ENCODE measurements at places on chromosomes 2 and 18.

DNA sequence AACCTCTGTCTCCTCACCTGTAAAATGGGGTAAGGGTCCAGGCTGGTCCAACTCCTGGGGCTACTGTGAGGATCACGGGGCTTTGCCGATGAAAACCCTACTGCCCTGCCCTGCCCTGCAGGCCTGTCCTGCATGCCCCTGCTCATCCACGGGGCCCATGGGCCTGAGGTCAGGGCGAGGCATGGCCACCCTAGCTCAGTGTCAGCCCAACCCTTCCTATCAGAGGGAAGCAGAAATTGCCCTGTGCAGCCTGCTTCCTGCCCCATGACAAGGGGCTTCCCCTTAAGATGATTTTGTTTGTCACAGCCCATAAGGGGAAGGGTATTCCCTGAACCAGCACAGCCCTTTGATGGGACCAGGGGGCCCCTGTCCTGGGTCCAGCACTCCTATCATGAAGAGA lies 353.6 kb upstream of the ID2 start:
- DNase-seq = no peak

DNA sequence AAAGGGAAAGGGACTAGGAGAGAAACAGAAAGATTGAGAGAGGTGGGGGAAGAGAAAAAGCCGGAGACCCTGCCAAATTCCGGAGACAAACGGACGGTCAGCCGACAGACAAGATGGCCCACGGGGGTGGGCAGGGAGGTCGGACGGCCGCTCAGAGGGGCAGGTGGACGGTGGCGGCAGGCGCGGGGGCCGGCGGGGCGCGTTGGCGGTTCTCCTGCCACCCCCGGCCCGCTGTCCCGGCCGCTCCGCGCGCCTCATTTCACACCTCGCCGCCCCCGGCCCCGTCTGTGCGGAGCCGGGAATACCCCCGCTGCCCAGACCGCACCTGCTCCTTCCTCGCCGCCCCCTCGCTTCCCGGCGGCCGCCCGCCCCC lies 935 bp downstream of the SLC30A3 start:
- no peak for DNase-seq

DNA sequence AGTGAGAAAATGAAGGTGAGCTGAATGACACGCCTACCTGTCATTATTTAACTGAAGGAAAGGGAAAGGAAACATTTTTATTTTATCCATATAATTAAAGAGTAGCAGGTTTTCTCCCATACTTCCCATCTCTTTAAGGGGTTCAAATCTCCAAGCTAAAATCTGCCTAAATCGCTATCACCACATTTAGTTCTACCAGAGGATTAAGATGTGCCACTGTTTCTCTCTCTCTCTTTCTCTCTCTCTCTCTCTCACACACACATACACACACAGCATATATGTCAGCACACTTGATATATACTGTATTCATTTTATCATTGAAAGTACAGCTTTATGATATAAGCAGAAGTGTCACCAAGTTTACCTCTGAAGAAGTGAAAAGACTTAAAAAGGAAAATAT lies 3.1 kb downstream of the WIPF1 start:
- no peak for DNase-seq

- DNase-seq = no peak
Observed at GRCh38 chr2:54666634-54667265, 56.7 kb upstream of the EML6 start.

GRCh38 chr2:118000041-118000440 lies 13.8 kb downstream of the CCDC93 start:
- DNase-seq = no peak

DNA sequence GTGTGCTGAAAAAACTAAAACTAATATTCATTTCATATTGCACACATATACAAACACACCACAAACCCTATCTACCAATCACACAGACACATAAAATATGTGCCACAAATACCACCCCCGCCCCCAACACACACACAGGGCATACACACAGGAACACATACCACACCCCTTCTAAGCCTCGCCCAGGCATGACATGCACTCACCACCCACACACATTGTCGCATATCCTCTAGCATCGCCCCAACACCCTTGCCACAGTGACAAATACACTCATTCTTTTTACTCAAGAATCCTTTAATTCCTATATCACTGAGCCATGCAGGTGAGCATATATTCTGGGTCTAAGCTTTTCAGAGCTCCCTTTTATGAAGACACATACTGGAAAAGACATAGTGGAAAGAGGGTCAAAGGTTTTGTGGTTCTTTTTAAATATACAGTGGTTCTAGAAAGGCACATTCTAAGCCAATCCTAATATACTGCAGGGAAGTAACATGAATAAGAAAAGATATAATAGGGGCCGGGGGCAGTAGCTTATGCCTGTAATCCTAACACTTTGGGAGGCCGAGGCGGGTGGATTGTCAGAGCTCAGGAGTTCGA lies 24.5 kb upstream of the LCLAT1 start:
- peak; percentile 37 for DNase-seq

- DNase-seq = no peak
Observed at GRCh38 chr18:6571239-6571602, 156.5 kb upstream of the L3MBTL4 start.

GRCh38 chr2:145356056-145356455 lies 836.1 kb upstream of the ZEB2 start:
- no peak for DNase-seq

GRCh38 chr2:47531378-47532042 lies 128.6 kb downstream of the MSH2 start:
- DNase-seq = no peak

DNA sequence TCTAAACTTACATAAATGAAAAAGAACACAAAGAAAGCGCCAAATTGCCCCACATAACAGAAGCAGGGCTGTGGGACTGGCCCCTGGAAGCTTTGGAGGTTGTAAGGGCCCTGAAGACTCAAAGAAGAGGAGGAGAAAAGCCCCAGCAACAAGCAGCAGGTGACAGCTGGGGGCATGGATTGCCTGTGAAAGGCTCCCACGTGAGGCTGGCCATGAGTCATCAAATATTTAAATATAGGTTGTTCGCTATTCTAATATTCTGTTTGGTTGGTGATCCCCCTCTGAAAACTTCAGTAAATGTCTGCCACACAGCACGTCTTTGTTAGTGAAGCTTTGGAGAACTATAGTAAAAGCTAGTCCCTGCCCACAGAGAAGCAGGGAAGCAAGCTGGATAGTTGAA lies 132.4 kb downstream of the MREG start:
- DNase-seq = no peak

GRCh38 chr2:100321866-100322820 lies at the start of gene LONRF2:
TSS of gene LONRF2 (minus strand) at chr2:100322501. CDS start at chr2:100322093, 408 bp downstream.
- no peak for DNase-seq

DNA sequence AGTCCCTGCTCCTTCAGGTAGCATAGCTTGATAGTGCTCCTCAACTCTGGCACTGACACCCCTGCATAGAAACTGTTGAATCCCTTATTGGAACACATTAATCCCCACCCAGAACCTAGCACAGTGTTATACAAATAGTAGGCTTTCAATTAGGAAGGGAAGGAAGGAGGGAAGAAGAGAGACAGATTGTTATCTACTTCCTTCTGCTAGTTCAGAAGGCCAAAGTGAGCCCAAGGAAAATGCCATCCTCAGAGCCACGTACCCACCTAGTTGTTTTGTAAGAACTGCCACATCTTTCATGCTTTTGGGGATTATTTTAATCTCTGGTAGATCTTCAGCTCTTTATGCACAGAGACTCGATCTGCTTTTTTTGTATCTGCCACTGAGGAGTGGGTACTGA lies 75.1 kb downstream of the CLHC1 start:
- DNase-seq = no peak

GRCh38 chr2:158184001-158184400 lies 82.3 kb downstream of the UPP2 start:
- DNase-seq = no peak

- no peak for DNase-seq
Observed at GRCh38 chr18:24818441-24818840, 358.0 kb downstream of the HRH4 start.

- DNase-seq = no peak
Observed at GRCh38 chr18:10202845-10203321, 251.6 kb upstream of the APCDD1 start.

- DNase-seq = no peak
Observed at GRCh38 chr2:27638037-27638637, 9.3 kb downstream of the GPN1 start.

- DNase-seq = no peak
Observed at GRCh38 chr2:218898109-218898878, 17.6 kb downstream of the WNT10A start.

GRCh38 chr2:122486705-122487415 lies 731.4 kb downstream of the TSN start:
- DNase-seq = no peak

- DNase-seq = no peak
Observed at GRCh38 chr18:12911025-12911928, 27.2 kb upstream of the PTPN2 start.

GRCh38 chr18:50830544-50830943 lies 10.7 kb upstream of the MRO start:
- no peak for DNase-seq

DNA sequence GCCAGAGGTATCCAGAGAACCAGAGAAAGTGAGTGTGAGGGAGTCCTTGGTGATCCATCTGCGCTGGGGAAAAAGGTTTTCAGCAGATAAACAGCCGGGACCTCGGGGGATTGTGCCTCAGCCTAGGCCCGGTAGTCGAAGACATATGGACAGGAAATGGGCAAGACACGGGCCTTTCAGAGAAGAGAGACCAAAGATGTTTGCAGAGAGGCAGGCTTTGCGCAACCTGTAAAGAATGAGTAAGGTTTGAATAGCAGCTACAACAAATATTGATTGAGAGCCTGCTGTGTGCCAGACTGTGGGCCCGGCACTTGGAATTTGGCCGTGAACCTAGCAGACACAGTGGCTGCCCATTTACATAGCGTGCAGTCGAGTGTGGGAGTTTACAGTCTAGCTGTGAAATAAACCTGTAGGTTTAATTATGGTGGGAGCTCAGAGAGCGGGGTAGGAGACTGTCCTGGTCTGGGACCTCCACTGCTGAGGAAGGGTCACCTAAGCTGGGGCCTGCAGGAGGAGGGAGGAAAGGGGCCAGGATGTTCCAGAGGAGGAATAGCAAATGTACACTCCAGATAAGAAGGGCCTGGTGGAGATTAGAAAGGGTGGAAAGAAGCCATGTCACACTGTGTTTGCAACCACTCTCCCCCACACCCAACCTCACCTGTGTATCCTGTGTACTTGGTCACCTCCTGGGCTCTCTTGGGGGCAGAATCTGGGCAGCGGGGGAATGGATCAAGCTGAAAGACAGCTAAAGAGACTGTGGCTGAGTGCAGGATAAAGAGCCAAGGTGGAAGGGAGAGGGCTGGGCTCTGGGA lies 3.0 kb downstream of the SH2D6 start:
- DNase-seq = no peak

GRCh38 chr2:109457366-109457765 lies 156.4 kb downstream of the SEPTIN10 start:
- no peak for DNase-seq

GRCh38 chr18:77067291-77068061 lies 65.1 kb downstream of the MBP start:
- DNase-seq = peak; percentile 75

DNA sequence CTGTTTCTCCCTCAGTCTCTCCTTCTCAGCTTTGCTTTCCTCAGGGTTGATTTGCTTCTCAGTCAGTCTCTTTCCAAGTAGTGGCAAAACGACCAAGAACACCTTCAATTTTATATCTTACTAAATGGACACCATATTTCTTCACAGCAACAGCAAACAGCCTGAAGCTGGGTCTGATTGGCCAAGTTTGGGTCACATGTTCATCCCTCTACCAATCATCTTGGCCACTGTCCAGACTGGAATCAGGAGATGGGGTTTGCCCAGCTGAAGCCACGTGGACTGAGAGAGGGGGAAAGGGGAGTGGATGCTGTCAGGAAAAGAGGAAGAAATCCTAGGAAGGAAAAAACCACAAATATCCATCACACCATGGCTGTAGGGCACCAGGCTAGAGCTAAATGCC lies 42.0 kb upstream of the ACMSD start:
- DNase-seq = no peak

DNA sequence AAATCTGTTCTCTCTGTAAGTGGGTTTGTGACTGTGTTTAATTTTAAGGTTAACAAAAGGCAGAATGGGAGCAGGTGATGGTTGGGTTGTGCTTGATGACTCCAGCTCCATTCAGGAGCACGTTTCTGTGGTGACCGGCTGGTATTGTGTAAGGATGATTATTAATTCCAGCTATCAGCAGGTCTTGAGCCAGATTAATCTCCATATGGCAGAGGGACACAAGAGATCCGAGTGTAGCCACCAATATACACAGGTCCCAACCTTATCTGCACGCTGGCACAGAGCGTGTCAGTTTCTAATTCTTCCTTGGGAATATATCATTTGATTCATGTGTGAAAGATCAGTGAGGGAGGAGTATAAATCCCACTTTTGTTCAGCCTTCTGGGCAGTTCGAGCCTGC lies 199.0 kb upstream of the DCC start:
- DNase-seq = no peak

GRCh38 chr18:31590570-31590969 lies 1.1 kb upstream of the TTR start:
- DNase-seq = no peak

DNA sequence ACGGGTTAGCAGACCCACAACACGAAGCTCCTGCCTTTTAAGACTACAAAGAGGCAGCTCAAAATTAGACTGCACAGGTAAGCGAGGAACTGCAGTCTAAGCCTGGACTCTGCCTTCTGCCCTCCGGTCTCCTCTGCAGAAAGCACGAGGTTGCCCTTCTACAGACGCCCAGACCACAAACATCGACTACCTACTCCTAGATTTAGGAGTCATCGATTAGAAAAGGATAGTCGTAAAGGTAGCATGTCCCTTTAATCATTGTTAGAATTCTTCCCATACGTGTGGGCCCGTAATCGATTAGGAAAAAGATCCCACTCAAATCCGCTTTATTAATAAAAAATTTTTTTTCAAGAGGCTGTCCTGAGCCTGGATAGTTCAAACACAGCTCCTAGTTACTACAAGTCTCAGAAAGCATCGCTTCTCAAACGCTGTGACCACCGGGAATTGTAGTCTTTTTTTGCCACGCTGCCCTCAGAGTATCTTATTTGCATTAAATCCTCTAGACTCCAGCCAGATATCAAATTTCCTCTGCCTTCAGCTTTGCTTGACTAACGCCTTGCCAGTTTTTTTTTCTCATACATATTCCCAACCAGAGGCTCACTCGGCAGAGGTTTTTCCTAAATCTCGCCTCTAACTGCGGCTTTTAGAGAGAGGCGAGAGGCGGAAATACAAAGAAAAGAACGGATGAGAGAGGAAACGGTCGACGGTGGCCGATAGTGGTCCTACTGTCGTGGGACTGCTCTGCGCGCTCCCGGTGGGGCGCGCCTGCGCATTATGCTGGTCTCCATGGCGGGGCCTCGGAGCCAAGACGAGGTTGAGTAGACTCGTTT lies at the start of the genes CARF and WDR12:
TSS of gene CARF (plus strand) at position 764 of the 830 bp plus-strand sequence. CDS start 29,628 bp downstream, outside the sequence.
TSS of gene WDR12 (minus strand) at position 162 of the 830 bp plus-strand sequence. CDS start 197 bp downstream, outside the sequence.
- peak; percentile 91 for DNase-seq
